ENCODE measurements at places on chromosomes 7 and 10.

DNA sequence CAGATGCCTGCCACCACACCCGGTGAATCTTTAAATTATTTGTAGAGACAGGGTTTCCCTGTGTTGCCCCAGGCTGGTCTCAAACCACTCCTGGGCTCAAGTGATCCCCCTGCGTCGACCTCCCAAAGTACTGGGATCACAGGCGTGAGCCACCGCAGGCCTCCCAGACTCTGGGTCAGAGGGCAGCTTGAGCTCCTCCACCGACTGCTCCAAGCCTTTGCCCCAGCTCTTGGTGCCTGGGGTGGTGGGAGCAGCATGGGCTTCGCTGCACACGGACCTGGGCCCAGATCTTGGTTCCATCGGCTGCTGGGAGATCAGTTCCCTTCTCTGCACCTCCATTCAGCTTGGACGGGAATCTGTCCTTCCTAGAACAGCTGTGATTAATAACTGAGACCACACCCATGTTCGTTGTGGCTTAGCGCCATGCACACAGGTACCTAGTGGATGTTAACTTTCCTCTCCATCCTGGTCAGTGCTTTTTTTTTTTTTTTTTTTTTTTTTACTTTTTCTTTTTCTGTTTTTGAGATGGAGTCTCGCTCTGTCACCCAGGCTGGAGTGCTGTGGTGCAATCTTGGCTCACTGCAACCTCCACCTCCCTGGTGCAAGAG is 125.3 kb downstream of the CUX1 start:
- no peak overlapping the region for H3K4me3 ChIP-seq
- H3K4me1 ChIP-seq: no peaks in the 10 kb centered on the region
- H3K36me3 ChIP-seq: no peaks in the 10 kb centered on the region

DNA sequence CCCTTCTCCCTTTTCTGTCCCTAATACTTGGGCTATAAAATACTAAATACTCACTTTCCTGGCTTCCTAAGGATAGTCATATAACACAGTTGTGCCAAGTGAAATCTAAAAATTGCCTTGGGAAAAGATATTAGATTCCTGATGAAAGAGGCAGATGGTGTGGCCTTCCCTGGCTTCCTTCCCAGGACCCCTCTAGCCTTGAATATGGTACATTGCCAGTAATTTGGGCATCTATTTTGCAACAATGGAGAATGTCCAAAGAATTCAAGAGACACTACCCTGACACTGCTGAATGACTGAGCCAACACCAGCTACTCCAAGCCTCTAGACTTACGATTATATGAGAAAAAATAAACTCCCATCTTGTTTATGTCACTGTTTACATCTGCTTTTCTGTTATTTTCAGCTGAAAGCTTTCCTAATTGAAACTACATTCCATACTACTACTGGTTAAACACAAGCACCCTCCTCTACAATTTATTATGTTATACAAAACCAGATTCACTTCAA is 17.9 kb downstream of the COPG2 start:
- DNase-seq: no peak
- no peaks in the 10 kb centered on the region for H3K36me3 ChIP-seq
- no peak overlapping the region for H3K27ac ChIP-seq
- H3K27me3 ChIP-seq: no peaks in the 10 kb centered on the region
- no peak overlapping the region for H3K4me3 ChIP-seq
- no peaks in the 10 kb centered on the region for H3K4me1 ChIP-seq

GRCh38 chr7:126698446-126698845 is 554.3 kb downstream of the GRM8 start:
- H3K27me3 ChIP-seq: no peaks in the 10 kb centered on the region
- DNase-seq: no peak
- H3K36me3 ChIP-seq: no peaks in the 10 kb centered on the region
- no peak overlapping the region for H3K27ac ChIP-seq
- no peaks in the 10 kb centered on the region for H3K4me1 ChIP-seq
- no peak overlapping the region for H3K4me3 ChIP-seq

GRCh38 chr7:79091661-79092060 is 361.8 kb downstream of the MAGI2 start:
- no peak overlapping the region for H3K27ac ChIP-seq
- H3K4me3 ChIP-seq: no peak overlapping the region
- no peak for DNase-seq
- no peaks in the 10 kb centered on the region for H3K4me1 ChIP-seq
- H3K36me3 ChIP-seq: no peaks in the 10 kb centered on the region
- no peaks in the 10 kb centered on the region for H3K27me3 ChIP-seq

- H3K36me3 ChIP-seq: no peaks in the 10 kb centered on the region
- no peaks in the 10 kb centered on the region for H3K4me1 ChIP-seq
- DNase-seq: no peak
- H3K27ac ChIP-seq: no peak overlapping the region
- no peak overlapping the region for H3K4me3 ChIP-seq
Measured at GRCh38 chr7:140752533-140752932, 56.0 kb downstream of the NDUFB2 start.

- H3K4me3 ChIP-seq: no peak overlapping the region
- DNase-seq: no peak
- no peak overlapping the region for H3K27ac ChIP-seq
- H3K36me3 ChIP-seq: no peaks in the 10 kb centered on the region
Measured at GRCh38 chr10:78890506-78890905, 178.3 kb upstream of the ZMIZ1 start.

DNA sequence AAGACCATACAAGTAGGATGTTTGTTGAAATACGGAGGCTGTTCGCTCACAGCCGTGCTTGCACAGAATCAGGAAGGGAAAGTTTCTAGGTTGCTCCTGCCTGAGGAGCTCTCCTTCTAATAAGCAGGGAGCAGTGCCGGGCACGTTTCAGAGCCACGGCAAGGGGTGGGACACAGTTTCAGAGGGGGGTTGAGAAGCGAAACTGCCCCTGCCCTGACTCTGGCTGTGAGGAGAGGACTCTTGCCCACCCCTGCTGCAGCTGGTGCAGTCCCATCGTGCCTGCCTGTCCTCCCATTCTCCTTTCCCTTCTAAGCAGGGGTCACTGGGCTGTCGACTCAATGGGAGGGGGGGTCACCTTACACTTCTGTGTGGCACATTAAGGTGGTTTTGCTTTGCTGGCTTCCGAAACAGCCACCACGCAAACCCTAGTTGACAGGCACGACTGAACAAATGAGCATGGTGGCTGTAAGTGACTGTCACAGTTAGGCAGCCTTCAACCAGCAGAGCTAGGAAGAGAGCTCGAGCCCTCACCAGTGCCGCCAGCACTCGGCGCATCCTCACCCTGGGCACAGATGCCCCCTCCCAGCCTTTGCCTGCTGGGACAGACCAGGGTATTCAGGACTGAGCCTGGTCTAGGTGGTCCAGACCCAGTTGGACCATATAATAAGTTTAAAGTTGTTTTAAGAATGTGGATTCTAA is 37.5 kb downstream of the ZNF467 start:
- H3K27ac ChIP-seq: no peak overlapping the region
- H3K36me3 ChIP-seq: no peaks in the 10 kb centered on the region
- no peak for DNase-seq
- peaks cover 12% of the 10 kb centered on the region for H3K4me1 ChIP-seq
- no peaks in the 10 kb centered on the region for H3K27me3 ChIP-seq

DNA sequence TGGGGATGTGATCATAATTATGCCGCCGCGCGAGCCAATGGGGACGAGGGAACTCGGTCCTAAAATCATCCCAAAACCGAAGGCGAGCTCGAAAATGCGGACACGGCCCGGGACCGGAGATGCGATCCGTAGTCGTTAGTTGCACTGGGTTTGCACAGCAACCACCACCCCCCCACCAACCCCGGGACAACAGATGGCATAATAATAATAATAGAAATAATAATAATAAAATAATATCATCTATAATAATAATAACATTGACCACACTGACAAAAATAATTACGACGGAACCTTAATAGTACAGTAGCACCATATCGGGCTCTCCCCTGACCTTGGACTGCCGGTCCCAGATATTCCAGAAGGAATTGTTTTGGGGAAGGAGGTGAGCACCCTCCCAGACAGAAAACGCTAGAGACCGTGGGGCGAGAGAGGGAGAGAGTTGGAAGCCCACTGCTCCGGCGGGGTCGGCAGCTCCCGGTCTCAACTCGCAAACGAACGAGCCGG is 1.1 kb upstream of the EMX2 start:
- peaks cover 97% of the 10 kb centered on the region for H3K27me3 ChIP-seq
- no peak for DNase-seq
- peak overlapping the region; percentile 48 for H3K4me3 ChIP-seq
- peak overlapping the region; percentile 87 for H3K27ac ChIP-seq
- H3K36me3 ChIP-seq: no peaks in the 10 kb centered on the region
- peaks cover 5% of the 10 kb centered on the region for H3K4me1 ChIP-seq

GRCh38 chr10:126670056-126670894 is at the start of gene C10orf90:
C10orf90 (minus strand) TSS chr10:126670693; CDS start chr10:126670480, 213 bp downstream.
- H3K27me3 ChIP-seq: no peaks in the 10 kb centered on the region
- no peaks in the 10 kb centered on the region for H3K36me3 ChIP-seq
- peak within 1 kb of the TSS; percentile 28 for H3K4me3 ChIP-seq
- H3K4me1 ChIP-seq: no peaks in the 10 kb centered on the region
- H3K27ac ChIP-seq: peak within 1 kb of the TSS; percentile 59

- no peaks in the 10 kb centered on the region for H3K27me3 ChIP-seq
- no peaks in the 10 kb centered on the region for H3K4me1 ChIP-seq
- H3K4me3 ChIP-seq: no peak overlapping the region
- H3K27ac ChIP-seq: no peak overlapping the region
Measured at GRCh38 chr7:157389951-157390730, 53.3 kb downstream of the DNAJB6 start.

DNA sequence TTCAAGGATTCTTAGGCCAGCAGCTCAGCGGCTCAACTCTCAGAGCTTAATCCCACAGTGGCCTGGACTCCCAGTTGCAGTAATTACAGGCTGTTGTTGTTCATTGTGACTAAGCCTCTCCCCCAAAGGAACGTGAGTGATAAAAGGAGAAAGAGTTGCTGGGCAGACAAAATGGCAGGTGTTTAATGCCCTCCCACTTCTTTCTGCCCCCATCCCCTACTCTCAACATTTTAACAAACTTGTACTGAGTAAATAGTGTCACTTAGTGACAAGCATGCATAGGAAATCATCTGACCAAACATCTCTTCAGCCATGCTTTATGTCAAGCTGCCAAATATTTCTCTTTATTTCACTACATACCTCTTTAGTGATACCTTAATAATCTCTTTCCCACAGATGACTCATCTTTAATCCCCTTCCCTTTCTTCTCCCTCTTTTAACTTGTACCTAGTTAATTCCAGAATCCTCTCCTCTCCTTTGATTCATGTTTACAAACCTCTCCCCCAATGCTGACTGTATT is 12.4 kb upstream of the MTERF1 start:
- H3K4me1 ChIP-seq: no peaks in the 10 kb centered on the region
- H3K27ac ChIP-seq: no peak overlapping the region
- H3K4me3 ChIP-seq: no peak overlapping the region
- H3K27me3 ChIP-seq: no peaks in the 10 kb centered on the region
- DNase-seq: no peak
- no peaks in the 10 kb centered on the region for H3K36me3 ChIP-seq

DNA sequence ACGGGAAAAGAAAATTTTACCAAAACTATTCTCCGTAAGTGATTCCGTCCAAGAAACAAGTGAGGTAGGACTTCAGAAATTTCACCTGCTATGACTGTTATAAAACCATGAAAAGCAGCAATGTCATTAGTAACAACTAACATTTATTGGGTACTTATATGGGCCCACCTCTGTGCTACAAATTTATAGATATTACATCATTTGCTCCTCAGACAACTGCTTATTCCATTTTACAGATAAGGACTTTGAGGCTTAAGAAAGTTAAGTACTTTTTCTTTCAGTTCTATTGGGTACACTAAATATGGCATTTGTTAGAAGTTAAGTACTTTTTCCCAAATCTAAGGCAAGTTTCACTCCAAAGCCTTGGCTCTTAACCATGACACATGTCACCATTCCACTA is 36.3 kb downstream of the HACD1 start:
- no peak overlapping the region for H3K27ac ChIP-seq
- no peak overlapping the region for H3K4me3 ChIP-seq
- H3K4me1 ChIP-seq: no peaks in the 10 kb centered on the region
- DNase-seq: no peak
- no peaks in the 10 kb centered on the region for H3K36me3 ChIP-seq

- no peaks in the 10 kb centered on the region for H3K27me3 ChIP-seq
- H3K27ac ChIP-seq: peak overlapping the region; percentile 38
- no peaks in the 10 kb centered on the region for H3K36me3 ChIP-seq
Measured at GRCh38 chr7:47651355-47652317, 69.7 kb upstream of the TNS3 start.

GRCh38 chr7:46811529-46811928 is 770.4 kb downstream of the TNS3 start:
- H3K27me3 ChIP-seq: no peaks in the 10 kb centered on the region
- no peaks in the 10 kb centered on the region for H3K4me1 ChIP-seq
- DNase-seq: no peak
- H3K27ac ChIP-seq: no peak overlapping the region
- H3K4me3 ChIP-seq: no peak overlapping the region

- no peaks in the 10 kb centered on the region for H3K36me3 ChIP-seq
- no peak overlapping the region for H3K27ac ChIP-seq
- no peaks in the 10 kb centered on the region for H3K4me1 ChIP-seq
- no peak overlapping the region for H3K4me3 ChIP-seq
- DNase-seq: no peak
- H3K27me3 ChIP-seq: no peaks in the 10 kb centered on the region
Measured at GRCh38 chr10:35503578-35503977, 101.6 kb upstream of the GJD4 start.

DNA sequence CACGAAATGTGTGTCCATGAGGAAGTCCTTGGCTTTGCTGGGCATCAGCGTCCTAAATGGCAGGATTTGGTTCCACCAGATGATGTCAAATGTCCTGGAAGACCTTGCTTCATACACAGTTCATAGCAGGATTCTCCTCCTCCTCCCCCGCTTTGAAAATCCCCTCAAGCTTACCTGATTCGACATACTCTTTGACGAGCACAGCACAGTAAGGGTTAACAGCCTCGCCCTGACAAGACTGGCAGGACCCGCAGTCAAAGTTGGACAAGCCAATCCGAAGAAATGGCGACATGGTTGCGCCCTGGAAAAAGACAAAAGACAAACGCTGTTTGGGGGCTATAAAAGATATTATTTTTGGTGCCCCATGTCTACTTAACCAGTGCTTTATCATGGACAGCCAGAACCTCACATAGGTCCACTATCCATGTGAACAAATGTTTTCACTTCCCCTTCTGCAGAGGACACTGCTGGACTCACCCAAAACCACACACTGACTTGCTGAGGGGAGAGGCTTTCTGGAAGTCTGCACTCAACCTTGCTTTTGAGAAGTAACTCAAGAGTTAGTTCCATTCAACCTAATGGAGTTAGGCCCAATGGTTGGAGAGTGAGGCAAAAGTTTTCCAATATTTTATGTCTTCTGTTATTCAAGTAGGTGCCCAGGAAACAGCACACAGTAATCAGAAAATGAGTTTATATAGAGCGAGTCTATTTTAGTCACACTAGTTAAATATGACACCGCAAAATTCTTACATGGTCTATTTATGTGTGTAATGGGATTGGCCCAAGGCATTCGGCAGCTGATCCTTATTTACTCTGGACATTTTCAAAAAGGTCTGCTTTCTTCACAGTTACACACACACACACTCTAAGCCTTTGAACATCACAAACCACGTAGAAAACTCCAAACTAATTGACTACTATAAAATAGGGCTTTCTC is 65.0 kb downstream of the PRKCQ start:
- no peaks in the 10 kb centered on the region for H3K36me3 ChIP-seq
- no peaks in the 10 kb centered on the region for H3K27me3 ChIP-seq
- DNase-seq: no peak
- no peaks in the 10 kb centered on the region for H3K4me1 ChIP-seq

- no peak overlapping the region for H3K27ac ChIP-seq
- no peaks in the 10 kb centered on the region for H3K27me3 ChIP-seq
- H3K4me3 ChIP-seq: no peak overlapping the region
- DNase-seq: no peak
- no peaks in the 10 kb centered on the region for H3K4me1 ChIP-seq
- H3K36me3 ChIP-seq: no peaks in the 10 kb centered on the region
Measured at GRCh38 chr7:114860206-114860605, 61.7 kb upstream of the MDFIC start.
